ENCODE measurements at places on chromosomes 16 and 17.

DNA sequence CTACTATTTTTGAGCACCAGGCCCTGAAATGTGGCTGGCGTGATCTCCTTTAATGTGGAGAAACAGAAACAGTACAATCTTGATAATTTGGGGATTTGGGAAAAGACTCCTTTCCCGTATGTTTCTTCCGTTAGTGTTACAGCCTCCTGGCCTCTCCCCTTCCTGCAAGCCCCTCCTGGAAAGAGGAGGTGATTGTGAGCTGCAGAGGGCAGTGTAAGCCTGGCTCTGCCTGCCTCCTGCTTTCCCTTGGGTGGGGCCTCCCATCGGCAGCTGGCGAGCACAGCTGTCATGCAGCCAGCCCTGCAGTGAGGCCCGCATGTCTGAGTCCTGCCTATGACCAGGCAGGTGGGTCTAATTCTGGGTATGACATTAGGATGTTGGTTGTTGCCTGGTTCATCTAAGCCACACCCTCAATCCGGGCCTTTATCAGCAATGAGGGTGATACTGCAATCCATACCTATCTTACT lies 48.7 kb upstream of the WSB1 start:
- peak; percentile 11 for DNase-seq

- no peak for DNase-seq
Measured at GRCh38 chr17:20920815-20921199, 122.0 kb downstream of the USP22 start.

DNA sequence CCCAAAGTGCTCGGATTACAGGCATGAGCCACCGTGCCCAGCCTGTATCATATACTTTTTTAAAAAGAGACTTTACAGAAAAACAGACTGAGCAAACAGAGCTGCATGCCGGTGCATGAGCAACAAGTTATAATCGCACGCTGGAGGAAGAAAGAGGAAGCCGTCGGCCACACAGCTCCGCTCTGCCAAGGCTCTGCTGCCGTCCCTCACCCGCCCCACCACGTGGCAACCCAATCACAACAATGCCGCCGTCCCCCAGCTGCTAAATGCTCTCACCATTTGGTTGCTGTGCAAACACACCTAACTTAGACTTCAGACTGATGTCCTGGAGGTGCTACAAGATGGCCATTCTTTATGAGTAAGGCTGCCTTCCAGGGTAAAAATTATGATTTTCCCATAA lies 83.5 kb downstream of the ADCY9 start:
- no peak for DNase-seq

DNA sequence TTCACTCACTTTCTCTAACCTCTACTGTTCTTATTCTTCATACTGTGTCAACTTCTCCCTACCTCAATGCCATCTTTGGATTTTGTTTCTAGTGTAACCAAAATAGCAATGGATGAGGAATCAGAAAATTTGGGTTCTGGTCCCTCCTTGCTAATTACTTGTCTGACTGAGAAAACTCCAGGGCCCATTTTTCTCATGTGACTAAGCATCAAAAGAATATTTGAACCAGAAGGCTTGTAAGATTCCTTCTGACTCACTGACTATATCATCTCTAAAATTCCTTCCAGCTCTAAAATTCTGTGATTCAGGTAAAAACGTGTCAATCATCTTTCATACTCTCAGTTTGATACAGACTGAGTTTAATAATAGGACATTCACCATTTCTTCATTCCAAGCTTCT lies 57.9 kb downstream of the BRIP1 start:
- DNase-seq = no peak

- no peak for DNase-seq
Measured at GRCh38 chr17:4199818-4200402, 56.9 kb downstream of the CYB5D2 start.

GRCh38 chr16:84518804-84519341 lies 14.4 kb upstream of the MEAK7 start:
- no peak for DNase-seq

DNA sequence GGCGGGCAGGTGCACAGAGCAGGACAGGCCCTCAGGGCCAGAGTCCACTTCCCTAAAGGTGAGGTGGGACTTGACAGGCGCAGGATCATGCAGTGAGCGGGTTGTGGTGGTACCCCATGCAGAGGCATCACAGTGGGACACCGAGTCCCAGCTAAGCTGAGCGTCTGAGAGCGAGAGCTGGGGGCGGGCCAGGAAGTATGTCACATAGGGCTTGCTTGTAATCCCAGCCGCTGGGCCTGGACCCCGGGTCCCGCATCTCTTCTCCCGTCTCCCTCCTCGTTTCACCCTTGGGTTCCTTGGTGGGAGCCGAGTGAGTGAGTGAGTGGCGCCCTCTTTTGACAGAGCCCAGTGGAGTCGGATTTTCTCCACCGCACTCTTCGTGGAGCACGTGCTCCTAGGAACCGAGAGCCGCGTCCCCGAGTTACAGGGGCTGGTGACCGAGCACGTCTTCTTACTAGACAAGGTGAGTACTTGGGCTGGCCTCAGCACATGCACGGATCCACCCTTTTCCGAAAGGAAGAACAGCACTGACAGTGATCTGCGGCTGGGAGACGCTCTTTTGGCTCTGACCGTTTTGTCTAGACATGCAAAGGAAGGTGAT lies 50.8 kb upstream of the ENDOV start:
- no peak for DNase-seq

DNA sequence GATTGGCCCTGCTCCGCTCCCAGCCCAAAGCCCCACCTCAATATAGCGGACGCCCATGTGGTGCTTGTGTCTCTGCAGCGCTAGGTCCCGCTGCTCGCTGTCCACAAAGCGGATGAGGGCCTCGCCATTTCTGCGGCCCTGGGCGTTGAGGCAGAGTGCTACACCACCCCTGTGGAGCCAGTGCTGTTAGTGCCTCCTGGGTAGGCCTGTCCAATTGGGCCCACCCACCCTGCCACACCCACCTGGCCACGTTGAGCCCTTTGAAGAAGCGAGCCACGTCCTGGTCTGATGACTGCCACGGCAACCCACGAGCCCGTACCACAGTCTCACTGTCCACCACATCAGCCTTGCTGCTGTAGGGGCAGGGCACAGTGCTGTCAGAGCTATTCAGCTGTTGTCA lies 3.6 kb downstream of the ESRP2 start:
- DNase-seq = no peak

- no peak for DNase-seq
Measured at GRCh38 chr17:35726127-35726952, 5.1 kb upstream of the RASL10B start.

GRCh38 chr17:48037036-48037837 lies at the start of gene COPZ2:
Gene COPZ2 (minus strand): TSS chr17:48037797. CDS start chr17:48037777, 20 bp downstream.
- peak; percentile 31 for DNase-seq

- no peak for DNase-seq
Measured at GRCh38 chr17:73987845-73988509, 215.5 kb upstream of the RPL38 start.

GRCh38 chr16:681746-682427 lies 1.7 kb downstream of the STUB1 start:
- DNase-seq = no peak

GRCh38 chr17:33258296-33258695 lies 34.8 kb downstream of the ASIC2 start:
- DNase-seq = no peak

GRCh38 chr17:7714721-7715594 lies 2.6 kb upstream of the DNAH2 start:
- DNase-seq = no peak

- no peak for DNase-seq
Measured at GRCh38 chr16:4263504-4264436, 9.1 kb downstream of the TFAP4 start.

DNA sequence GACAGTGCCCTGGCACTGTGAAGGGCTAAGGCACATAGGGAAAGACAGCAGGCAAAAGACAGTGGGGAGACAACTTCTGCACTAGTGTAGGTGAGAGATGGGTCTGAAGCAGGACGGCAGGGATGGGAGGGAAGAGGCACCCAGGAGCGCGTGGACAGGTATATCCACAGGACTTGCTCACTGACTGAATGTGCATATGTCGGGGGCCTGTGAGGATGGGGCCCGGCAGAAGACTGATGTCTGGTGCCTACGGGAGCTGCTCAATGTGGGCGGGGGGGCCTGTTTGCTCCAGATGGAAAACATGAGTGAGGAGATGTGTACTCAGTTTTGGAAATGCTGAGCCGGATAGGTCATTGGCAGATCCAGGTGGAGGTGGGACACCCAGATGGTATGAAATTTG lies 47.3 kb upstream of the PMFBP1 start:
- DNase-seq = no peak

- DNase-seq = peak; percentile 29
Measured at GRCh38 chr16:1543085-1543896, 9.8 kb downstream of the TMEM204 start.

- DNase-seq = no peak
Measured at GRCh38 chr16:84964386-84965128, 46.8 kb downstream of the ZDHHC7 start.

DNA sequence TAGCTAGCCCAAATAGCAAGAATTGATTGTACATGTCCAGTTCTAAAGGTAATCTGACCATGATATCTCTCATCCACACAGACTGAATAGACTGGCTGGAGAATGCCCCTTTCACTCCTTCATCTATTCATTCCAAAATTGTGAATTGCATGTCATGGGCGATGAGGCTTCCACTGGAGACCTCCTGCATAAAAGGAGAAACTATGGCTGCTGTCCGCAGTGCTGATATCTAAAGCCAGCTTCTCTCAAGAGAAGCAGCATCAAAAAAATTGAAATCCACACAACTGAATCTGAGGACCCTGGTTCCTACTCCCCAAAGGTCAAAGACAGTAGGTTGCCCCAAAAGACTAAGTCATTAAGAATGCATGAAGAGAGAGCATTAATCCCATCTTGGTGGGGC lies 7.9 kb upstream of the SCNN1G start:
- DNase-seq = no peak

DNA sequence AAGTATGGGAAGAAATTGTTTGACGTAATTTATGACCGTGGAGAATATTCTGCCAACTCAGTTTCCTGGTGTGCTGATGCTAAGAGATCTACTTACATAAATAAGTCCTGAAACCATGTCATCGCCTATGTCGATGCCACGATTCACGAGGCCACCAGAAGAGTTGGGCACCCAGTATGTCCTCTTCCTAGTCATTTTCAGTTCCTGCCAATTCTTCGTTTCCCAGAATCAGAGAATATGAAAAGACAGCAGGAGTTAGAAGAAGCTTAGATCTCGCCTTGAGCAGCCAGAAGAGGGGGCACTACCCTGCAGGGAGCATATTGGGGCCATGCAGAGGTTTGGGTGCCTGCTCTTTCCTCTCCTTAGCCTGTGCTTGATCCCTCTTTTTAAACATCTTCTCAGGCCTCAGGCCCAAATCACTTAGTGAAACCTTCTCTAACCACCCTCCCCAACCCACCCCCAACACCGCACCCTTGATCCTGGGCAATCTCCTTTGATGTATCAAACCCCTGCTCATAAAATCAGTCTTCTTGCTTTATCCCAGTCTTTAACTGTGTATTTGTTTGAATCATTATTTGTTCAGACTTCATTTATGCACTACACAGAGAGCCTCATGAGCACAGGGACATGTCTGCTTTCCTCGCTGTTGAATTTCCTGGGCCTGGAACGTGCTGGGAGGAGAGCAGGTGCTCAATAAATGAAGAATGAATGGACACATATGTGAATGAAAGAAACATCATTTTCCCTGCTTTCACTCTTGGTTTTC lies 12.2 kb upstream of the LONP2 start:
- no peak for DNase-seq

DNA sequence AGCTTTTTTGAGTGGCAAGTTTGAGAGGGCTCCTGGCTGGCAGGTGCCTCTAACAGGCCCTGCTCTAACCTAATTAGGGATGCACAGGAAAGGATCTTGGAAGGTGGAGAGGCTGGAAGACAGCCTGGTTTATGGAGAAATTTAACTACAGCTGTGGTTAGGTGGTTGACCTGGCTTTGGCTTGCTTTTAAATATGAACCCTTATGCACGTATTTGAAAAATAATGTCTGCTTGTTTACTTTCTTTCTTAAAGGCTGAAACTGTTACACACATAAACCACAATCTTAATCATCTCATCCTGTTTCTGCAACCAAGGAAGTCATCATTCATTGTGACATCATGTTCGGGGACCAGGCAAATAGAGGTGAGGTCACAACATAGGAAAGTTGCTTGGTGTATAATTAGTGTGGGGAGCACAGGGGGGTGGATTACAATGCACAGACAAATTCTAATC lies 23.1 kb upstream of the DHRS13 start:
- DNase-seq = peak; percentile 20

DNA sequence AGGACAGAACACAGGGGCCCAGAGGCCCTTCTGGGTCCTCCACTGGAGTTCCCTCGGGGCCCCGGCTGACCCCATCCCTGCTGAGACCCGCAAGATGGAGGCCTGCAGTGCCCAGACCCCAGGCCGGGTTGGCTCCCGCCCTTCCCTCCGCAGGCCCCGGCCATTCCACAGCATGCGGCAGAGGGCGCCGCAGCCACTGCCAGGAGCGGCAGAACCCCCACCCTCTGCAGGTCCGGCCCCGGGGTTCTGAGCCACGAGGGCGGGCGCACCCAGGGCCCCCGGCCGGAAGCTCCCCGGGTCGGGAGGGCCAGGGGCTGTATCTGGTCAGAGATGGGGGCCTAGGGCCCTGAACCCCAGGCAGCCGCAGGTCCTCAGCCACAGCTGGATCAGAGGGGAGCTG lies 2.4 kb upstream of the PERCC1 start:
- DNase-seq = no peak

GRCh38 chr17:57737450-57737849 lies 7.6 kb downstream of the CCDC182 start:
- no peak for DNase-seq

- DNase-seq = no peak
Measured at GRCh38 chr17:3256575-3256974, 41.6 kb downstream of the OR3A1 start.

GRCh38 chr17:31598921-31599571 lies 207.6 kb downstream of the RAB11FIP4 start:
- no peak for DNase-seq

- DNase-seq = no peak
Measured at GRCh38 chr16:12313902-12314621, 337.5 kb downstream of the SNX29 start.

DNA sequence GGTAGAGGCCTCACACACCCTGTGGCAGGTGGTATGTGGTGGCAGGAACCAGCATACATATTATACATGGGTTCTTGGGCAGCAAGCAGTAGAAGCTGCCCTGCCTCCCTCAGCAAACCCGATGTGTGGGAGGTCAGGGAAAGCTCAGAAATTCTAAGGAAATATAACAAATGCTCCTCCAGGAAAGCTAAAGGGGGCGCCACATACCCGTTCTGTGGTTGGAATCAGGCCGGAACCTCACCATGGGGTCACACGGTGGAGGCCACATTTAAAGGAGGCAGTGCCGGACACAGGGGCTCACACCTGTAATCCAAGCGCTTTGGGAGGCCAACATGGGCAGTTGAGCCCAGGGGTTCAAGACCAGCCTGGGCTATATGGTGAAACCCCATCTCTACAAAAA lies 12.4 kb upstream of the KATNB1 start:
- no peak for DNase-seq

Measured in activated T-helper 1 cell treated with anti-CD3 and anti-CD28 coated beads, Interleukin-2, amount 50 U/mL, for 16 hours (primary cell).